Activated T-helper 1 cell treated with anti-CD3 and anti-CD28 coated beads, Interleukin-2, amount 50 U/mL, for 16 hours (primary cell): ENCODE measurements at places on chromosomes 2 and 18.

GRCh38 chr2:190763901-190764514, 115.1 kb downstream of the NAB1 start:
- DNase-seq: no peak

- DNase-seq: no peak
These were observed 126.6 kb downstream of the COMMD1 start for GRCh38 chr2:62032096-62032495.

GRCh38 chr2:25044990-25045389, 3.1 kb downstream of the EFR3B start:
- no peak for DNase-seq

DNA sequence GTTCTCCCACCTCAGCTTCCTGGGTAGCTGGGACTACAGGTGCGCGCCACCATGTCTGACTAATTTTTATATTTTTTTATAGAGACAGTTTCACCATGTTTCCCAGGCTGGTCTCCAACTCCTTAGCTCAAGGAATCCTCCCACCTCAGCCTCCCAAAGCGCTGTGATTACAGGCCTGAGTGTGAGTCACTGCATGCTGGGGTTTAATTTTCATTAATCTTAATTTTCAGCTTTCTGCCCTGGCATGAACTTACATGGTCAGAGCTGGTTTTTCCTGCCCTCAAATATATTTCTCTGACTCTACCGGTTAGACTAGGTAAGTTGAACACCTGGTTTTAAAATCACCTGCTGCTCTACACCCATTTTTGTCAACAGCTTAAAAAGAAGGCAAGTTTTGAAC, 3.1 kb downstream of the MARCHF7 start:
- DNase-seq: no peak

- DNase-seq: no peak
These were observed 90.5 kb upstream of the MAPK4 start for GRCh38 chr18:50469380-50469781.

DNA sequence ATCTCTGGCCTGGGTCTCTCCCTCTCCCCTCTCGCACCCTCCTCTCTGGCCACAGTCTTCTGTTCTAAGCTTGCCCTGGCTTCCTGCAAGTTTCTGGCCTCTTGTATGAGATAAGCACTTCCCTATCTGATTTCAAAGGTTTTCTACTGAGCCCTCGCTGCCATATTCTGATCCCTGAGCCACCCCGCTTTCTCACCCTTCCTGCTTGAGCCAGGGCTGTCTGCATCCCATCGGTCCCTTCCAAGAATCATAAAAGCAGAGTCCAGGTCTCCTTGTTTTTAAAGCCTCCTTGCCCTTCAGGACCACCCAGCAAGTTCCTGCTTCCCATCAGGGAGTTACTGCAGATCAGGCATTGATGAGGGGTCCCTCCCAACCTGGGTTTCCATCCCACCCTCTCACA, 110.2 kb downstream of the PRKCE start:
- DNase-seq: no peak

DNA sequence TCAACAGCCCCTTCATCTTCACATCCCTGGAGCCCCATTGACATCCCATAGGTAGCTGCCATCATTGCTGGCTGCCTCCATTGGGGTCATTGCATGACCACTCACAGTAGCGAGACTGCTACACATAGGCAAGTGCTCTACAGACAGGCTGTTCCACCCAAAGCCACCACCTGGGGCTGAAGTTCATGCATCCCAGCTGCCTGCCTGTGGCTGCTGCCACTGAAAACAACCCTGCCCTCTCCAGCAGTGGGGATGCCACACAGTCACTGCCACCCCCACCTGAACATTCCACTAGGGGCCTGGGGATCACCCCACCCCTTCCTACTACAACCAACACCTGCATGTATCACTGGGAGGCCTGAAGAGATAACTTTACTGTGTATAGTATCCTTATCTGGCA, 59.5 kb upstream of the CTAGE1 start:
- no peak for DNase-seq

DNA sequence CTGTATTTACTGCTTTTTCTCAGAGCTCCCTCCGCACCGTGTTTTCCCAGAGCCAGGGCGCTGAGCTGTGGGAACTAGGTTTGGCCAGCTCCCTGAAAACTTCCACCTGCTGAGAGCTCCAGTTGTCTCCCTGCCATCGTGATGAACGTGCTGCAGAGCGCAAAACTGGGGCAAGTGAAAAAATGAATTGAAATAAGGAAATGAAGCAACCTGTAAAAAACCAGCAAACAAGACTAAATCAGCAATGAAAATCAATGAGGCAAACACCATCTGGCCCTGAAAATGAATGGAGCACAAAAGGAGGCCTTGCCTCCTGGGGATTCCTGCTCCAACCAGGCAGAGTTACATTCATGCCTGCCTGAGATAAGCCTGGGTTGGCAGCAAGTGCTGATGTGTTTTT, 129.9 kb downstream of the MARCHF4 start:
- DNase-seq: no peak

GRCh38 chr2:138202762-138203161, 238.5 kb downstream of the HNMT start:
- DNase-seq: no peak

GRCh38 chr2:127580167-127581049, 44.9 kb downstream of the MYO7B start:
- no peak for DNase-seq

- DNase-seq: no peak
These were observed 74.9 kb downstream of the ORC4 start for GRCh38 chr2:147945660-147946059.

DNA sequence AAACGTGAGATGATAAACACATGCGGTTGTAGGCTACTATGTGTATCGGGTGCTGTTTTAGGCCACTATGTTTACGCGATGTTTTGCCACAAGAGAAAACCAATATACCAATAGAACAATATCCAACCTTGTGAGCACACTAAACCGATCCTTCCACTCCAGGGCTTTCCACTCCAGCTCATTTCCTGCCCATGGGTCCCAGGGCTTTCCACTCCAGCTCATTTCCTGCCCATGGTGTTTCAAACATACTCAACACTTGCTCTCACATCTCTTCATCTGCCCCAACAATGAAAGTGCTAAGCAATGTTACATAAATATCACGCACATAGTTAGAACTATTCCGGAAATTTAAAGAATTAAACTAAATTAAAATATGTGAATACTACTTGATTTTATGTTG, 80.0 kb downstream of the EPB41L3 start:
- no peak for DNase-seq

- DNase-seq: no peak
These were observed 13.7 kb upstream of the ST3GAL5 start for GRCh38 chr2:85902496-85902895.

- DNase-seq: no peak
These were observed 231.4 kb downstream of the SEPTIN10 start for GRCh38 chr2:109382226-109382895.

DNA sequence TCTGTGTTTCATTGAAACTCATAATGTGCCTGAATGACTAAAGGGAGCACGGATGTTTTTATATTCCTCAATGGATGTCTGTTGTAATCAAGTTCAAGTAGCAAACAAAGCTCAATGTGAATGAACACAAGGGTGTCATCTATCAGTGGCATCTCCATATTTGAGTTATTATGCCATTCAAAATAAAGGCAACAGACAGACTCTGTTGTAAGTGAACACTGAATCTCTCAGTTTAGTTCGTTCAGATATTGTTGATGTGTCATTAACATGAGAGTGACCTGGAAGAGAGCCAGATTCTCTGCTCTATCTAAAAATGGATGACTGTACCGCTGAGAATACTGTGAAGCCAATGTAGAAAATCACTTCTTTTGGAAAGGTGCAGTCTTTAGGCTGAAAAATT, 118.7 kb downstream of the NUP35 start:
- no peak for DNase-seq

DNA sequence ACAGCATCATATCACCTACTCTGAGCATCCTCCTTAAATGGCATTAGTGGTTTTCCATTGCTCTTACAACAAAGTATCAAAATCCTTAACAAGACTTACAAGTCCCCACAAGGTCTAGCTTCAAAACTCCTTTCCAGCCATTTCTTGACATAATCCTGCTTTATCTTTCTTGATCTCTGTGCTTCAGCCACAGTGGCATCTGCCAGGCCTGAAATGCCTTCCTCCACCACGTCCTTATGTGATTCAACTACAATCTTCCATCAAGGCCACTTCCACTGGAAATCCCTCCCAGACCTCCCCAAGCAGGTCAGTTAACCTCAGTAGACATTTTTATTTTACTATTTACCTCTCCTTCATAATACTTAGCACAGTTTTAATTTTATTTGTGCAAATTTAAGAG, 83.8 kb upstream of the CCDC150 start:
- DNase-seq: no peak

GRCh38 chr2:58540681-58541080, 299.6 kb upstream of the FANCL start:
- DNase-seq: no peak

DNA sequence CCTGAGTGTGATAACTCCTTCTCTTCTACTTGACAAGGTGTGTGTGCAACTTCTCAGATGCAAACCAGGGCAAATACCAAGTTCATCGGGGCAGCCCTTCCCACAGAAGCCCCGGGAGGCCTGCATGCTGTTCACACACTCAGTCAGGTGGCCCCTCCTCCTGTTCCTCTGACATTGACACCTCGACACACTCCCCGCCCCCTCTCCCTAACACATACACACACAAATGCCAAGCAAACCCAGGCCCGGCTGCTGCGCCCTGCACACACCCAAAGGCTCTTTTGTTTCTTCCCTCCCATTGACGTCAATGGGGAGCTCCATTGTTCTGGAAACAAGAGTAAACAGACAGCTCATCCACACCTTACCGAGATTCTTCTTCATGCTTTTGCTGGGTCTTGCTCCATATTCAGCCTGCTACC, 1.7 kb upstream of the PER2 start:
- no peak for DNase-seq

DNA sequence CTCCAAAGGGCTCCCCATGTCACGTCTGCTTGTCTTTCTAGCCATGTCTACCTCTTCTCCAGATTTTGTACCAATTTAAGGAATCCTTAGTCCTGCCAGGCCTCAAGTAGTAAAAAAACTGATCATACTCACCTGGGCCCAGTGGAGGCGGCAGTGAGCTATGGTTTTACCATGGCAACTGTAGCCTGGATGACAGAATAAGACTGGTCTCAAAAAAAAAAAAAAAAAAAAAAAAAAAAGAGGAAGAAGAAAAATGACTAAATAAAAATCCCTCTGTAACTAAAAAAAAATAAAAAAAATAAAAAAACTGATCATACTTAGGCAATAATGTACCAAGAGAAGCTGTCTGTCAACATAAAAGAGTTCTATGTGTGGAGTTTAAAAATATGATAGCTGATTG, 221.6 kb downstream of the NR4A2 start:
- no peak for DNase-seq

GRCh38 chr18:41266616-41267015, 688.4 kb upstream of the PIK3C3 start:
- no peak for DNase-seq

DNA sequence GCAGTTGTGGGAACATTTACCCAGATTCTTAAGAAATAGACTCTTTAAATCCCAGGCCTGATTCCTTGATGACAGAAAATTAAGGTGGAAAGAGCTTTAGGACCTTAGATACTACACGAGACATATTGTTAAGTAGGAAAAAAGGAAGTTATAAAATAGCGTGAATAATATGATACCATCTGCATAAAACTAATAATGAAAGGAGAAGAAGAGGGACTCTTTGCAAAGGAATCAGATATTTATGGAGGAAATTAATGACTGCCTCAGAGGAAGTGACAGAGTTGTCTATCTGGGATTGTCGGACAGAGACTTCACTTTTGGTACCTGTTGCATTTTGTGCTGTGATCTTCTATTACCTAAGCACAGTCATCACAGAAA, 20.8 kb downstream of the APCDD1 start:
- no peak for DNase-seq

DNA sequence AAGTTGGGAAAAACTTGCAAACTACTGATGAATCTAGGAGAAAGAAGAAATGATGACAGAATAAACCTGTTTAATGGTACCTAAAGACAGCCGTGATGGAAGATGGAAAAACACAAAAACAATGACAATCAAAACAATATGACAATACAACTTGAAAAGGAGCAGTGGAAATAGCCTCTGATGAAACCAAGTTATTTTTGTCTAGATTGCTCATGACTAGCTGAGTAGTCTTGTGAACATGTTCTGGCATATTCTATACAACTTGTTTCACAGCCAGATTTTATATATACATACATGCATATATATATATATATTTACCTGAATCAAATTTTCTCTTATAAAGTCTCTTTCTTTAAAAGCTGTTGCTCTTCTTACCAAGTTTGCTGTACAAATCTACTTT, 439.1 kb downstream of the TGIF1 start:
- no peak for DNase-seq

DNA sequence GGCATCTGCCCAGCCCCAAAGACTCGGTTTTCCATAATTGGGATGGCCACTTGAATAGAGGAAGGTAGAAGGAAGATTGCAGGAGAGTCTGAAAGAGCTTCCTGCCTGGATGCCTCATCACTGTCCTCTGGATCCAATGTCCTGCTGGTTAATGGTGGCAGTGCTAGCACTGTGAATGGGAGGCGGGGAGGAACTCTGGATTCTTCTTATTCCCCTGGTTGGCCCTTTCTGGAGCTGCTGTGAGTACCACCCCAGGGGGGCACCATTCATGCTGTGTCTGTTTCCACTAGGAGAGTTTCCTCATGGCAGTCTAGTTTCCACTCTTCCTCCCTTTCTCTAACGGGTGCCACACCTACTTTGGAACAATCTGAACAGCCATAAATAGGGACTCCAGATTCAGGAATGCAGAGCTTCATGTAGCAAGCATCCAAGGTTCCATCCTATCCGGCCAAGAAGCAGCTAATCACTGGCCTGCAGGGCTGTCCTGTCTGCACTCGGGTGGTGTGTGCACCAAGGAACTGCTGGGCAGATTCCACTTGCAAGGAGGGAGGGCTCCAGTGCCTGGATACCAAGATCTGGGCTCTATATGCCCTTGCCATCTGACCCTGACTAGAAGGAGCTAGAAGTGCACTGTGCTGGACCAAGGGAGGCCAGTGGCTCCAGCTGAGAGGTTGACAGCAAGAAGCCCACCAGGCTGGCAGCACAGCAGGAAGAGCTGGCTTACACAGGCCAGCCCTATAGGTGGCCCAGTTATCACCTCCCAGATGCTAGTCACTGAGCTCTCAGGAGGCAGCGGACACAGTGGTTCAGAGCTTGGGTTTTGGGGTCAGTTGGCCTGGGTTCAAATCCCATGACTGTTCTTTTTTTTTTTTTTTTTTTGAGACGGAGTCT, 4.6 kb upstream of the ATOH8 start:
- no peak for DNase-seq

DNA sequence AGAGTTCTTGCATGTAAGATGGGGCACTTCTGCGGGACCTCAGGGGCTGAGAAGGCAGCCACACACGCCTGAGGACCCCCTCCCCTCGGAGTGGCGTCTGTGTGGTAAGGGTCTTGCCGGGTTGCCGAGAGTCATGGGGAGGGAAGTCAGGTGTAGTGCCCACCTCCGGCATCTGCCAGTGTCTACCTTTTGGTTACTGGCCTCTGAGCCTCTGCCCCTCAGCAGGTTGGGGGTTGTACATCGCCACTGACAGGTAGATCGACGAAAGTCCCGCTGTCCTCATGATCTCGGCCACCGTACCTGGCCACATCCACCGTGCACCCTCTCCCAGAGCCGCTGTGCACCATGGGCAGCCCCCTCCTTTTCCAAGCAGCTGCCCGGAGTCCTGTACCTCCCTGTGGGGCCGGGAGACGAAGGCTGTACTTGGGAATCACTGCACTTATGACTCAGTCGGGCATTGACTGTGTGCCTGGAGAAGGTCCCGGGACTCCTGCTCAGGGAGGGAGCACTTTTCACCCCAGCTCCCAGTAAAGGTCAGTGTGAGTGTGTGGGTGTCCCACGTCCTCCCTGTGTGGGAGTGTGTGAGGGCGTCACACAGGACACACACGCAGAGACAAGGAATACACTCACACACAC, 332.4 kb upstream of the MYT1L start:
- no peak for DNase-seq
